Right ventricle myocardium superior (tissue), 1 donor: ENCODE measurements at places on chromosomes 5 and 9.

- no peak for DNase-seq
Observed at GRCh38 chr5:174614500-174615135, 109.8 kb upstream of the MSX2 start.

DNA sequence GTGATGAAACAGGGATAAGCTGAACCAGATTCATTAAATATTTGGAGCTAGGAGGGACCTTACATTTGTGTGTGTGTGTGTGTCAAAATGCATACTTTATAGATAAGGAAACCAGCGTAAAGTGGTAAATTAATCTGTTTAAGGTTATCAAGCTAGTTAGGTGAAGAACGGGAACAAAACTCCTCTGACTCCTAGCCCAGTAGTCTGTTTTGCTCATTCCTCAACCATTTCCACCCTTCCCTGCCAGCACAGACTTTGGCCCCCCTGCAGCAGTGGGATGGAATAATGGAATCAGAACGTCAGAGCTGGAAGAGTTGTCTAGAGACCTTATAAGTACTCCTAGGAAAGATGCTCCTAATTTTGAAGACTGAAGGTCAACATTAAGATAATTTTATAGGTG lies 6.5 kb downstream of the AGXT2 start:
- DNase-seq, result no peak

DNA sequence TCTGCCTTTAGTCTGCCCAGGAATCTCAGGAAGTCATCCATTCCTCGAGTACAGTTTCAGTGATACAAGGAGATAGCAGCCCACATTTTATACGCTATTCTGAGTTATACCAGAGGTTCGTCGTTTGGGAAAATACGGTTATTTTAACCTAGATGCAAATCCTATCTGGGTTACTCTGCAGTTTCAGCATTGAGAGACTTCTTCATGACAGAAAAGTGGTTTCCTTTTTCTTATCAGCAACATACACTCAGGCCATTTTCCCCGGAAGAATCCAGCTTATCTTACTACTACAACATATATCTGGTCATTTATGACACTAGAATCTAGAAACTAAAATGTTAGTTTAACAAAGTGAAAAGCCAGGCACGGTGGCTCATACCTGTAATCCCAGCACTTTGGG lies 83.4 kb upstream of the IQGAP2 start:
- no peak for DNase-seq

DNA sequence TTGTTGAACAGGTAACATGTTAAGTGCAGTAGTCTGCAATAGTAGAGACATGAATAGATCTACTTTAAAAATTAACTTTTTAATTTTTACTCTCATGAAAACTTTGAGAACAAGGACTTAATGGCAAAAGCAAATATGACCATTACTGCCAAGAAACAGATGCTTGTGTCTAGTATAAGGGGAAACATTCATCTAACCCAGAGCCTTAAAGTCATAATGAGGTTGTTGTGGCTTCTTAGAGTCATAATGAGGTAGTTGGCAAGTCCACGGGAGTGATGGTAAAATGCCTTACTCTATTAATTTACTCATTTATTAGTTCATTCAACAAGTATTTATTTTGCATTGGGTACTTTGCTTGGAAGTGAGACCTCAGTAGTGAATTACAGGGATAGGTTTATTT lies 71.5 kb downstream of the JAKMIP2 start:
- DNase-seq, result no peak

DNA sequence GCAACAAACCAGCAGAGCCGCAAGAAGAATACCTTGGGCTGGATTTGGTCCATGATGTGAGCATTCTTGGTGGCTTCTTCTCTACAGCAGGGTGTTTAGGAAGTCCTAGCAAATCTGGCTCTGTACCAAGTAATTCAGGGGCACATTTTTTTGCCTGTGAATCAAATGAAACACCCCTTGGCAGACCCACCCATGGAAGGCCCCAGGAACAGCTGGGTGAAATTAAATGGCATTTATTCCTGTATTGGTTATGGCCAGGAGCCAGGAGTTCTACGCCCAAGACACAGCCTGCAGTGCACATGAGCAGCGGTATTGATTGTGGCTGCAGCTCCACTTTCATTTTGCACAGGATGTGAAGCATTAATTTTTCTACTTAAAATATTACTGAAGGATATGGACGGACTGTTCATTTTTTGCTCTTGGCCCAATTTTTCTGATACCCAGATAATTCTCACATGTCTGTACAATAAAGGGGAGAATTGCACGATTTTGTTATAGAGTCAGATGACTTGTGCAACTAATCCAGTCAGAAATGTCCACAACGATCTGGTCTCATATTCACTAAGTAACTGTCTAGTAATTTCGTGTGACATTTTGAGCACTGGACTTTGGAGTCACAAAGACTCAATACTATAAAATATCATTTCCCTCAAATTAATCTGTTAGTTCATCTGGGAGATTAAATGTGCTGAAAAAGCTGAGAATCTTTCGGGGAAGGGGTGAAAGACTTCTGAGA lies 120.7 kb upstream of the APC start:
- DNase-seq, result no peak

GRCh38 chr9:133979273-133979920 lies 12.7 kb downstream of the VAV2 start:
- peak; percentile 75 for DNase-seq

DNA sequence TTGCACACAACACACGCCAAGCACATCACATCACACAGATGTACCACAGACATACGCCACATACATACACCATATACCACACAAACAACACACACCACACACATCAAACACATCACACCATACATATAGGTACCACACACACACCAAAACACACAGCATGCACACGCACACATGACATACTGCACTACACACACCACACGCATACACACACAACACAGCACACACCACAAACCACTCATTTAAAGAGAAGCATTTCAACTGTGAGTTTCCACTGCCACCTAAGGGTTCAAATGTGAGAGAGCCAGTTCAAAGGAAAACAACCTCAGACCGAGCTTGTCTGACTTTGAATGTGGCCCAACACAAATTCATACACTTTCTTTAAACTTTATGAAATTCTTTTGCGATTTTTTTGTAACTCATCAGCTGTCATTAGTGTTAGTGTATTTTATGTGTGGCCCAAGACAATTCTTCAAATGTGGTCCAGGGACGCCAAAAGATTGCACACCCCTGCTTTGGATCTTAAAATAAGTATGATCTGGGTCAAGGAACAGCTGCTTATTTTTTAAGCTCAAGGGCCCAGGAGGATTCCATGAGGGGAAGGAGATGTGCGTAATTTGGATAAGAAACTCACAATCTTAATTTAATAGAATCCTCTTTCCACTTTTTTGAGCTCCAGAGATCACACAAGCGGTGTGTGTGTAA lies 494.6 kb downstream of the GADD45G start:
- no peak for DNase-seq

DNA sequence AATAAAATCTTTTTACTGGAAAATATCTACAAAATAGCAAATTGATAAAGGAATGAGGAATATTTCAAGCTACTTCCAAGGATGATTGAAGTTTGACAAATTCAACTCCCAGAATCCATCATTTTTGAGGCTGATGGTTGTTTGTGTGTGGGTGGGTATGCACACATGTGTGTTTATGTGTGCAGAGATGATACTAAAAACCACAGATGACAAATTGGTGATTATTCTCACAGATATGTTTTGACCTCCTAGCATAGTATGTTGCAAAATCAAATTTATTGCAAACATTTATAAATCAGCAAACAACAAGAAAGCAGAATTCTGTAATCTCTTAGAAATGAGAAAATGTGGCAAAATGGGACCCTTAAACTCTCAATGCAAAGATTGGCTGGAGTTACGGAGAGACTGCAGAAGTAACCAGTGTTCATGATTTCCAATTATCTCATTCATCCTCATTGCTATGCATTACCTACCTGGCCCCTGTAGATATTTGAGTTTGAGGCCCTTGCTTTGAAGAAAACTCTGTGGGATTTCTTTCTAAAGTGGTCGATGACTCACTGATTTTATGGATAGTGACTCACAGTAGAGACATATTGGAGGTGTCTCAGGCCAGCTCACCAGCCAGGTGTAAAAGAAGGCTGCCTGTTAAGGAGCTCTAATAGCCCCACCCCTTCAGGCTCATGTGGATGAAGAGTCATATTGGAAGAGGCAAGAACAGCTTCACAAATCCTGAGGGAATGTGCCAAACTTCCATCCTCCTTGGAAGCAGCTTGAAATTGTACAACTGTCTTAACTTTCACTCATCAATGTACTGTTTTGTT lies 44.6 kb upstream of the TMC1 start:
- no peak for DNase-seq

GRCh38 chr5:124263680-124264491 lies 482.6 kb downstream of the ZNF608 start:
- no peak for DNase-seq

DNA sequence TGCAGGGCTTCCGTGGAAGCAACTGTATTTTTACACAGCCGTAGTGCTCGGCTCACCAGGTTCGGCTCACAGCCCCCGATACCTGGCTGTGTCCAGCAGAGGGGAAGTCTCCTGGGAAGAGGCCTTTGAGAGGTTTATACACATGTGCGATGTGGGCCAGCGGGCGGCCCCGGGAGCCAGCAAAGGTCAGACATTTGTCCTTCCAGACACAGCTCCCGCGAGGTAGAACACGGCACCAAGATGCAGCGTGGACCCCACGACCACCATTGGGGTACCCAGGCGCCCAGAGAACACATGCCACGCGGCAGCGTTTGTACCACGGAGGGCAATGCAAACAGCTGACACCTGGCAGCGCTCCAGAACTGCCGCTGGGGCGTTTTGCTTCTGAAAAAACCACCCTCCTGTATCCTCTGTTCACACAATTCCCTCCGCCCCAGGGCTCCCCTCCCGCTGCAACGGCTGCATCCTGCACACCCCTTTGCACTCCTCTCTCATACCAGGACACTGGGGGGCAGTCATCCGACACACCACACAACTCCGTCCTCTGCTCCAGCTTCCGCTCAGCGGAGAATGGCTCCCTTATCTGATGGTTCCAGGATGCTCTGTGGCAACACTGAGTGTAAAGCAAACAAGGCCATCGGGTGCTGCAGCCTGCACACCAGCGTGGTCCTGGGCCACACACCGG lies 235.3 kb downstream of the SYK start:
- peak; percentile 84 for DNase-seq

DNA sequence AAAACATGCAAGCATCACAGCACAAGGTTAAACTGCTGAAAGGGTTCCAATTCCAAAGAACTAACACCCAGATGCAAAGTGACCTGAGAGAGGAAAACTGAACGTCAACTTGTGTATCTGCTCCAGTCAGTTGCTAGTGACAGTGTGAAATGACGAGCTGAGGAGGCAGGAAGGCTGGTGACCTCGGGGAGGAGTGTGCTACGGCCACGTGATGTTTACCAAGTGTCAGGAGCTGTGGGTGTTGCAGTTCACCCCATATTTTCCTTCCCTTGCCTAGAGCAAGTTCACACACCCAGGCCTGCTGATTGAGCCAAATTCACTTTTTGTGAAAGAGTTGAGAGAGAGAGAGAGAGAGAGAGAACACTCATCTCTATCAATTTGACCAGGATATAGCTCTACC lies 231.6 kb upstream of the ANKH start:
- DNase-seq, result no peak

DNA sequence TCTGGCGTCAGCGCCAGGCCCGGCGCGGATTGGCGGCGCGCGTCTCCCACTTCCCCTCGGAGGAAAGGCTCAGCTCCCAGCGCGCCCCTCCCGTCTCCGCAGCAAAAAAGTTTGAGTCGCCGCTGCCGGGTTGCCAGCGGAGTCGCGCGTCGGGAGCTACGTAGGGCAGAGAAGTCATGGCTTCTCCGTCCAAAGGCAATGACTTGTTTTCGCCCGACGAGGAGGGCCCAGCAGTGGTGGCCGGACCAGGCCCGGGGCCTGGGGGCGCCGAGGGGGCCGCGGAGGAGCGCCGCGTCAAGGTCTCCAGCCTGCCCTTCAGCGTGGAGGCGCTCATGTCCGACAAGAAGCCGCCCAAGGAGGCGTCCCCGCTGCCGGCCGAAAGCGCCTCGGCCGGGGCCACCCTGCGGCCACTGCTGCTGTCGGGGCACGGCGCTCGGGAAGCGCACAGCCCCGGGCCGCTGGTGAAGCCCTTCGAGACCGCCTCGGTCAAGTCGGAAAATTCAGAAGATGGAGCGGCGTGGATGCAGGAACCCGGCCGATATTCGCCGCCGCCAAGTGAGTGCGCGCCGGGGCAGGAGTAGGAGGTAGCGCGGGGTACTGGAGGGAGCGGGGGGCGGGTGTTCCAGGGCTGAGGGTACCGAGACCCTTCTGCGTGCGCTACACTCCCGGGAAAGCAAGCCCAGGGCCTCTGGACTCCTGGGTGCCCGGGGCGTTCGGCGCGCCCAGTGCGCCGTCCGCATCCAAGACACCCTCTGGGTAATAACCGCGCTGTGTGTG lies at the start of gene MSX2:
TSS of gene MSX2 (plus strand) at position 99 of the 777 bp plus-strand sequence. CDS start at position 177, 78 bp downstream.
- DNase-seq, result peak; percentile 94

DNA sequence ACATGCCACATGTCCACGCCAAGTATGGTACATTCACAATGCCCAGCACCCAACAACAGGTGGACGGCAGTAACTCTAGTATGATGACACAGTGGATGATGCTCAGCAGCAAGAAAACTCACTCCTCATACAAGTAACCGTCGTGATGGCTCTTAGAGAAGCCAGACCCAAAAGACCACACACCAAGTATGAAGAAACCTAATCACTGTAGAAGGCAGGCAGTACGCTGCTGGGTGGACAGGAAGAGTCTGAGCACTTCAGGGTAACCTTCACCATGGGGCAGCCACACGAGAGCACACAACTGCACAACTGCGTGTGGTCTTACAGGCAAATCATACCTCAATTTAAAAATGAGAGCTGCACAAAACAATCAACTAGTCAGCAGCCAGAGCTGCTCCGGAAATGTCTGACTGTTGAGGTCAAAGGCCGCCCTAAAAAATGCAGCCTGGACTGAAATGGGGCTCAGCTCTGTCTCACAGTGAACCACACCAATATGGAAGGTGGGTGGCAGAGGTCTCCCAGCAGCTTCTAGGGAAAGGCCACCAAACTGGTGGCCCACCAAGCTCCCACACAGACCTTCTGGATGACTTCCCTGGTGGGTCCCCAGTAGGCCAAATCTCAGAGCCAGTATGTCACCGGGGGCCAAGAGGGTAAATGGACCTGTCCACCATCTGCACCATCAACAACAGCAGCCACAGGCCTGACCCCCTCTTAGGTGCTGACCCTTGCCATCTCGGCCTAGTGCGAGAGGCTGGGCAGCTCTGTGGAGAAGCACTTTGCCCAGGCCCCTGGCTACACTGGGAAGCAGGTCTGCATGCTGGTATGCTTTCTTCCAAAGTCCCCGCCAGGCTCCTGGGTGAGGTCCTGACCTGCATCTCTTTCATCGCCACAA lies 17.8 kb downstream of the BICD2 start:
- DNase-seq, result no peak

GRCh38 chr5:4642525-4642924 lies 497.6 kb upstream of the ADAMTS16 start:
- no peak for DNase-seq

DNA sequence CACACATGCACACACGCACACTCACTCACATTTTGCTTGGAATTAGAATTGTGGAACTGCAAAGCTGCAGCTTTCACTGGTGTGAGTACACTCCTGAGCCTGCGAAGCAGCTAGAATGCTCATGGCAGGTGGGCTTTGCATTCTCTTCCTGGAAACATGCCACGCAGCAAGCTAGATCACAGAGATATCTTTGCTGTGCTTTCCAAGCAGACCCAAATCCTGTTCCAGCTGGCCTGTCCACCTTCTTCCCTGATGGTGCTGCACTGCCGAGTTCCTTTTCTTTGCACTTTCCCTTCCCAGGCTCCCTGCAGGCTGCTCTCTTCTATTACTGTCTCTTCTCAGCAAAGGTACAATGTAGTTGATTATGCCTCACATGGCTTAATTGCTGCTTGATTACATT lies 92.7 kb upstream of the CKMT2 start:
- no peak for DNase-seq

GRCh38 chr5:921456-922435 lies 29.1 kb downstream of the TRIP13 start:
- no peak for DNase-seq
